ENCODE measurements at places on chromosomes 2 and 18. TPM values are rescaled to one million over a fixed set of nuclear protein-coding genes. Genes with fewer than 3 reads are reported as not detected.

- no peak for DNase-seq
- no peaks in the 10 kb centered on the region for H3K4me1 ChIP-seq
- H3K4me3 ChIP-seq, result no peak within 1 kb of the TSS
- H3K27ac ChIP-seq, result no peak within 1 kb of the TSS
- H3K27me3 ChIP-seq, result peaks cover 6% of the 10 kb centered on the region
Observed at GRCh38 chr2:88067598-88067997, at the start of gene SMYD1. Gene SMYD1 (plus strand): TSS chr2:88067825. CDS start chr2:88067865, 40 bp downstream.

DNA sequence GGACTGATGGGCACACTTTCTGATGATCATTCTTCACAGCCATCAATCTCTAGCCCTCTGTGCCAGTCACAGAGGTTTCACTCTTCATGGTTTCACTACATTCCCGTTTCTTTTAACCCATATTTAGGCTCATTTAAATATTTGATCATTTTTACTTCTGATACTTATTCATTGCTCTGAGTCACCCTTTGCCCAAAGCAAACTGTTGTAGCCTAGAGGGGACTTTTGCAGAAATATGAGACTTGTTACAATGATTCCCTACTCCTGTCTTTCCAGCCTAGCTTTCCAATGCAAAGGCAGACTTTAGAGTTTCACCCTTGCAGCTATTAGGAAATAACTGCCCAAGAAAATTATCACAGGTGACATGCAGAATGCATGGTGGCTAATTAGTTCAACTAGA, 444.2 kb downstream of the PTPRM start:
- H3K4me3 ChIP-seq, result no peak overlapping the region
- no peaks in the 10 kb centered on the region for H3K27me3 ChIP-seq

DNA sequence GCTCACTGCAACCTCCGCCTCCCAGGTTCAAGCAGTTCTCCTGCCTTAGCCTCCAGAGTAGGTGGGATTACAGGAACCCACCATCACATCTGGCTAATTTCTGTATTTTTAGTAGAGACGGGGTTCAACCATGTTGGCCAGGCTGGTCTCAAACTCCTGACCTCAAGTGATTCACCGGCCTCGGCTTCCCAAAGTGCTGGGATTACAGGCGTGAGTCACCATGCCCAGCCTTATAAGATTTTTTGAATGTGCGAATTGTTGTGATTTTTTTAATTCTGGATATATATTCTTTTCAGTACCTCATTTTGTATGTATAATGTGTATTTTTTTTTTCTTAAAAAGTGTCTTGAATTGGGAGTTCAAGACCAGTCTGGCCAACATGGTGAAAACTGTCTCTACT, 42.0 kb upstream of the CCDC150 start:
- no peaks in the 10 kb centered on the region for H3K27me3 ChIP-seq
- no peak overlapping the region for H3K4me3 ChIP-seq
- peaks cover 36% of the 10 kb centered on the region for H3K4me1 ChIP-seq

GRCh38 chr18:60060578-60060977, 160.8 kb downstream of the PMAIP1 start:
- peaks cover 11% of the 10 kb centered on the region for H3K27me3 ChIP-seq
- no peak for DNase-seq
- no peak overlapping the region for H3K4me3 ChIP-seq
- H3K27ac ChIP-seq, result no peak overlapping the region
- H3K4me1 ChIP-seq, result no peaks in the 10 kb centered on the region

DNA sequence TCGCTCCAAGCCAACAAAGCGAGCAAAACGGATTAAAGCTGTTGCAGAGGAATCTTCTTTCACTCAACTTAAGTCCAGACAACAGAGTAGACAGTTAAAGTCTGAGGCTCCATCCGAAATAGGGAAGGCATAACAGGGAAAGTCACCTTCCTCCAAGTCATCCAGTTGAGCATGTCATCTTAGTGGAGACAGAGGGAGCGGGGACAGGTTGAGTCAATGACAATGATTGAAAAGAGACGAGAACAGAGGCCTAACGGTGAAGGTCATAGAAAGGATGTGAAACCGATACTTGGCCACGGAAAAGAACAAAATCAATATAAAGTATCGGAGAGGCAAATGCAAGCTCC, 455 bp downstream of the C18orf32 start:
- H3K4me1 ChIP-seq, result peaks cover 56% of the 10 kb centered on the region
- H3K4me3 ChIP-seq, result peak overlapping the region; percentile 97
- no peak for DNase-seq
- H3K36me3 ChIP-seq, result peaks cover 50% of the 10 kb centered on the region
- no peaks in the 10 kb centered on the region for H3K27me3 ChIP-seq

CNTNAP5 gene
- total RNA-seq, result not detected

DNA sequence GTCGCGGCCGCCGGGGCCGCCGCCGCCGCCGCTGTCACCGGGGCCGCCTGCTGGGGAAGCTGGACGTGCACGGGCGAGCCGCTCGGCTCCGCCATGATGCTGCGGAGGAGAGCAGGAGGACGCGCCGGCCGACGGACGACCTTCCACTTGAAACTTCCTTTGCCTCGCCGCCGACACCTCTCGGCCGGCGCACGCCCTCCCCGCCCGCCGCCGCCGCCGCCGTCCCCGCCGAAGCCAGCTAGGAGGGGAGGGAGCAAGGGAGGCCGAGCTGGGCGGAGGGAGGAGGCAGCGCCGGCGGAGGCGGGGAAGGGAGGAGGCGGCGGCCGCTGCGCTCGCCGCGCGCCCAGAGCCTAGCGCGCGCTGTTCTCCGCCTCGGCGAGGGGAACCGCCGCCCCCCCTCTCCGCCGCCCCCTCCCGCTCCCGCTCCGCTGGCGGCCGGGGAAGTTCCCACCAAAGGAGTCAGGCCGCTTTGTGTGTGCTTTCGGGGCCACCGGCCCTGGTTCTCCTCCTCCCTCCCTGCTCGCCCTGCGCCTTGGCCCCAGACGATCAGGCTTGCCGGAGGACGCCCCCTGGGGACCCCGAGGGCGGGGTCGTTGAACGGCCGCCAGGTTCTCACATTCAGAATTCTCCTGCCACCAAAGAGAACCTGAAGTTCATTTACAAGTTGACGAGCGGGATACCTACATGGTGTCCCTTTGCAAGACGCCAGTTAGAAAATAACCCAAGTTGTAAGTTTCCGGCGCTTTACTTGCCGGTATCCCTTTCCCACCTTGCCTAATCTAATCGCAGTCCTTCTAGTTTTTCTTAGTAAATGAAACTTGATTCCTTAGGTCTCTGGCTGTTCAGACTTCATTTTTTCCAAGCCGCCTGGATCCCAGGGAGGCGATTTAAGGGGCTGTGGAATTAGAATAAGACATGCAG, at the start of gene STK39:
Gene STK39 (minus strand): TSS at position 255 of the 921 bp plus-strand sequence. CDS start 160 bp downstream, at position 95.
- H3K27ac ChIP-seq, result peak within 1 kb of the TSS; percentile 90
- DNase-seq, result peak; percentile 90

- peak overlapping the region; percentile 94 for H3K27ac ChIP-seq
- H3K36me3 ChIP-seq, result no peaks in the 10 kb centered on the region
- DNase-seq, result no peak
- no peak overlapping the region for H3K4me3 ChIP-seq
Observed at GRCh38 chr18:59661891-59662701, 35.1 kb downstream of the CCBE1 start.
